Stimulated activated CD4-positive, alpha-beta T cell treated with anti-CD3 and anti-CD28 coated beads, Interleukin-1b, Interleukin-23, amount 100 ng/mL, for 24 hours (primary cell): ENCODE measurements at places on chromosomes 12 and 14.

GRCh38 chr12:2804393-2805142 lies 7.9 kb upstream of the ITFG2 start:
- no peak for DNase-seq

- no peak for DNase-seq
Measured at GRCh38 chr12:70365398-70365647, 767 bp upstream of the KCNMB4 start.

DNA sequence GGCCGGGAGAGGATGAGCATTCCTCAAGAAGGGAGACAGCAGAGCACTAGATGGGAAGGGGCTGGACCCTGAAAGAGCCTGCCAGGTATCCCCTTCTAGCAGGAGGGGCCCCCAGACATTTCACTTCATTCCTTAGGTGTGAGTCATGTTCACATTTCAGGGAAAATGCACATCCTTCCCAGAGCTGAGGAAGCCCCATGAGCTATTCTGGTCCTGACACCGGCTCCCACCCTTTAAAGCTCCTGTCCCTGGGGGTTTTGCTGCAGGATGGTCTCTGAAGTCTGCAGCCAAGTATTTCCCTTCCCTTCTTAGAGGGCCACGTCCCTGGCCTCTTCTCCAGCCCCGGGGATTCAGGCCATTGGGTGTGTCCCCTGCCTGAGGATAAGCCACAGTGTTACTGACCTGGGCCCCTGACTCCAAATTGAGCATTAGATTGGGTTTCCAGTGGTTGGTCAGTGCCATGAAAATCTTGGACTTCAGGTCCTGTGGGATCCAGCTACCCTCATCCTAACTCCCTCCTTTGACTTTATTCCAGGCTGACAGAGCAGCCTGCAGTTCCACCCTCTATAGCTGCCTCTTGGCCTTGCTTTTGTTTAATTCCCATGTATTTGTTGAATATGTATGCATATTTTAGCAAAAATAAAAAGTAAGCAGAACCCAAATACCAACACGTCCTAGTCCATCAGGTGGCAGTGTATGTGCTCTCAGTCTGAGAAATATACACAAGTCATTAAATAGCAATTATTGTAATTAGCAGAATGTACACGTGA lies 267.1 kb downstream of the CACNA1C start:
- DNase-seq: no peak

GRCh38 chr12:69662764-69663163 lies 36.3 kb downstream of the BEST3 start:
- no peak for DNase-seq

DNA sequence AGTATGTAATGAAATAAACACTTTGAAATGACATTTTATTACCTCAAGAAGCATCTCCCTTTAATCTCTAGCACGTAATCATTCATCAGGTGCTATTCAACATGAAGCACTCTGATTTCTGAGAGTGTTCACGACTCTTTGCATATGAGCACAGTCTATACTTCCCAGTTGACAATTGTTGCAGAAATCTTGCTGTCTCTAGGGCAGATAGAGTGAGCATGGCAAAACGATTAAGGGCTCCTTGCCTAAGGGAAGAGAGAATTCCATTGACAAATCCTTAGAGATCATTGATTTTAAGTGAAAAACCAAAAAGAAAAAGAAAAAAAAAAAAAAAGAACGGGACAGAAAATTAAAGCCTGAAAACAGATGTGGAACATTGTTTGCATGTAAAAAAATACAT lies 107.6 kb downstream of the C12orf50 start:
- DNase-seq: no peak
